Neuronal stem cell (in vitro differentiated cells): ENCODE measurements at places on chromosomes 13 and 19.

DNA sequence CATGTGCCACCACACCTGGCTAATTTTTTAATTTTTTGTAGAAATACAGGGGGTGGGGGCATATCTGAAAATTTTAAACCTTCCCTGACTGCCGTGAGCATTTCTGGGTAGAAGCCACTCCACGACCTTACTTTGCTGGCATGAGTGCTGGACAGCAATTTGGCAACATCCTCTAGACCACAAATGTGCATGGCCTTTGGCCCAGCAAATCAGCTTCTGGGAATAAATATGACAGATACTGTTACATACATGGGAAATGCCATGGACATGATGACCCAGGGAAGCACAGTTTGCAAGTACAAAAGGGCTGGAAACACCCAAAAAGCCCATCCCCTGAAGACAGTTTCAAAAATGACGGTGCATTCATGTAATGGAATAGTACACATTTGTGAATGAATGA is 3.2 kb upstream of the PVR start:
- DNase-seq: no peak

- no peak for DNase-seq
Observed at GRCh38 chr13:98834254-98834960, 81.9 kb upstream of the SLC15A1 start.

- DNase-seq: no peak
Observed at GRCh38 chr13:56687131-56687530, 453.6 kb upstream of the PRR20A start.

- no peak for DNase-seq
Observed at GRCh38 chr13:28329395-28330158, 165.4 kb downstream of the FLT1 start.

GRCh38 chr19:32676895-32677359 is 1.3 kb downstream of the RGS9BP start:
- peak; percentile 17 for DNase-seq

GRCh38 chr13:29935309-29935981 is 85.0 kb upstream of the UBL3 start:
- no peak for DNase-seq

DNA sequence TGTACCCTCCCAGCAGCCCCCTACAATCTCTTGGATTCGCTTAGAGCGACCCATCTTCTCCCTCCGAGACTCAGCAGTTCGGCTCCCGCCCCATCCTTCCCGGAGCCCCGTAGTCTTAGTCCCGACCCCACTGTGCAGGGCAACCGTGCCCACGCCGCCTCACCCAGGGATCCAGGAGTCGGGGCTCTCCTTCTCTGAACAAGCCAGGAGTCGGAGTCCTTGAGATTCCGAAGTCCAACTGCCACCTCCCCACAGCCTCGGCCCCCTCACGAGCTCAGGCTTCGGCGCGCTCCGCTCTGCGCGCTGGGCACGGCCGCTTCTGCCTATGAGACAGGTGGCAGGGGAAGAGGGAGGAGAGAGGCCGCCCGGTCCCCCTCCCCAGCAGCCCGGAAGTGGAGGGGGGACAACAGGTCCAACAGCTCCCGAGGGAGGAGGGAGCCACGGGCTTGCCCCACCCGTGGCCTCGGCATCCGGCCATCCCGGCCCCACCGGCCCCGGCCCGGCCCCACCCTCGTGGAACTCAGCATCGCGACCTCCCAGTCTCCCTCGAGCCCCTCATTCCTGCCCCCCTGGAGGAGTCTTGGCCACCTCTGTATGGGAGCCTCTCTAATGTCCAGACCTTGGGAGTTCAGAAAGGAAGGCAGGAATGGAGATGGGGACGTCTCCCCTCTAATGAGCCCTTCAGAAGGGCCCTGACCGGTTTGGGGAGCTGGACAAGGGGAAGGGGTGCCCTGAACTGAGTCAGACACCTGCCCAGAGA is at the start of gene PHLDB3:
PHLDB3 (minus strand) TSS at position 321 of the 760 bp plus-strand sequence. CDS start 628 bp downstream, outside the sequence.
- no peak for DNase-seq

GRCh38 chr19:53388904-53389303 is 6.0 kb upstream of the ZNF765 start:
- DNase-seq: no peak

GRCh38 chr19:30604657-30605056 is 232.5 kb downstream of the ZNF536 start:
- no peak for DNase-seq

GRCh38 chr19:566403-566802 is 6.0 kb upstream of the BSG start:
- no peak for DNase-seq

GRCh38 chr13:69820180-69820579 is 287.4 kb upstream of the ATXN8OS start:
- DNase-seq: no peak

DNA sequence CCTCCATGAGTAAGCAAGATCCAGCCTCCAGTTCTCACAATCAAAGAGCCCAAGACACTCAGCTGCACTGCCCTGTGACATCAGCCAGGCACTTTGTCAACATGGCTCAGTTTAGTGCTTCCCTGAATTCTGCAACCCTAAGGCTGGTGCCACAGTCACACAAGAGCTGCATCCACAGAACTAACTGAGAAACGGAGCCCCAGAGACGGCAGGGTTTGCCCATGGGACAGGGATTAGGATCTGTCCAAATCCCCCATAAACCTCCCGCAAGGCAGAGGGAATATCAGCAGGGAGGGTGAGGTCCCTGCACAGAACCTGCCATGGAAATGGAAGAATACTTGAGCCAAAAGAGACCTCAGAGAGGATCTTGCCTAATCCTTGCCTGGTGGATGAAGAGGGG is 70.4 kb upstream of the UQCRFS1 start:
- no peak for DNase-seq

GRCh38 chr13:68834375-68834774 is 1273.3 kb upstream of the ATXN8OS start:
- DNase-seq: no peak

DNA sequence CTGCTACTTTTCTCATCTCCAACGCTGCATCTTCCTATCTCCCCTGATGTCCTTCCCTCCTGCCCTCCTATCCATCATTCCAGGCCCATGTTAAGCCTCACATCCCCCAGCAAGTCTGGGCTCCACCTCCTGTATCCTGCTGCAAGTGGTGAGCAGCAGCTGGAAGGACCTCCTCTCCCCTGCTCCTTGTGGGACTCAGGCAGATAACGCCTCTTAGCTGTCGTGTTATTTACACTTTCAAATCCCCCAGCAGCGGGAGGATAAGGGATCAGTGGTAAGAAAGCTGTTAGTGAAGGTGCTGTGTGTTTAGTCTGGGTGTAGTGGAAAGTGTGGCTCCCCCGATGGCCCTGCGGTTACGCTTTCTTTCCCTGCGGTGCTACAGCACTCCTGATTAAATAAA is 211.9 kb downstream of the ZNF536 start:
- no peak for DNase-seq

- DNase-seq: no peak
Observed at GRCh38 chr13:43664700-43665191, 122.0 kb downstream of the ENOX1 start.

DNA sequence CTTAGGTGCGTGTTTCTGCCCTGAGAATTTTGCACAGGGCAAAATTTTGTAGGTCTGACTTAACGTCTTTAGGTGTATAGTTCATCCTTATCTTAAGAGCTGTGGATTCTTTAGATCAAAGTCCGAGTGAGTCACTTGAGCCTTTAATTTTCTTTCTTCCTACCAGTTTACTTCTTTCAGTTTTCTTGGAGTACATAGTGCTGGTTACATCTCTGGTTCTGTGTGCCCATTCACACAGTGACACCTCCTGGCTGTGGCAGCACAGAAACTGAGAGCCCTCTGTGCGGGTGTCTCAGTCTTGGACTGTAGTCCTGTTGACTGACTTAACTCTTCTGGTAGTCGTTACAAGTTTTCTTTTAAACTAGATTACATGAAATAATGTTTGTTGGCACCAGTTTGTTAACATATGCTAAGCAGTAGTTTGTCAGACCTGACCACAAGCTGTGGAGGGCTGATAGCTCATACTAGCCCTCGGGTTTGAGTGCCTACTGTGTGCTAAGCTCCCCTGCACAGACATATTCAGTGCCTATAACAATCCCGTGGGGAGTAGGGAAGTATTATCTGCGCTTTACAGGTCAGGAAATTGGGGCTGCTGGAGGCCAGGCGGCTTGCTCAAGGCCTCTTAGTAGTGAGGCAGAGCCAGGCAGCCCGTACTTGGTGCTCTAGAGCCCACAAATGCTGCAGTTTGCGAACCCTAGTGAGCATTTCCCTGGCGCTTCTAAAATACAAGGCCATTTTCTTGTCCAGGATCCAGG is 1.6 kb downstream of the GATAD2A start:
- DNase-seq: no peak

- no peak for DNase-seq
Observed at GRCh38 chr13:94030415-94031119, 448.9 kb downstream of the DCT start.

DNA sequence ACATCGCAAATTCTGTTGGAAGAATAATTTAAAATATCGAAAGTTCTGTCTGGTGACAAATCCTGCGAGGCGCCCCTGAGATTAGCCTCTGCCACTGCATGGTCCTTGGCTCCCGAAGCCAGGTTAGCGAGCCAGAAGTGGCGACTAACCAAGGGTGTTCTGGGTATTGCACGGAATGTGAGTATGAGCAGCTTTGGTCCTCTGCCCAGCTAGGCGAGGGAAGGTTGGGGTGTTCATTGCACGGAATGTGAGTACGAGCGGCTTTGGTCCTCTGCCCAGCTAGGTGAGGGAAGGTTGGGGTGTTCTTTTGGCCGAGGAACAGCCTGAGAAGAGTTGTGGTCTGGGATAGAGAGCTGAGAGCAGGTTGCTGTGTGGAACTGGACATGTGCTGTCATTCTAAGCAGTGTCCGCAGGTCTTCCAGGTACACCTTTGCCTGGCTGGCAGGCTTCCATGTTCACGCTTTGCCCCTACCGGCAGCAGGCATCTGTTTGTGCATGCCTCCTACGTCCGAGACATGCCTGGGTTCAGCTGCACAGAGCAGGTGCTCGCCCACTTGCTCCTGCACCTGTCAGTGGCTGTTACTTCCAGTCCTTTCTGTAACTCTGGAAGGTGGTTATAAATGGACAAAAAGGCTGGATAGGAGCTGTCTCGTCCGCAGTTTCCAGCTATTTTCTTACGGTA is 18.3 kb upstream of the TEX29 start:
- no peak for DNase-seq

GRCh38 chr19:289651-290371 is 1.4 kb downstream of the PLPP2 start:
- DNase-seq: no peak

DNA sequence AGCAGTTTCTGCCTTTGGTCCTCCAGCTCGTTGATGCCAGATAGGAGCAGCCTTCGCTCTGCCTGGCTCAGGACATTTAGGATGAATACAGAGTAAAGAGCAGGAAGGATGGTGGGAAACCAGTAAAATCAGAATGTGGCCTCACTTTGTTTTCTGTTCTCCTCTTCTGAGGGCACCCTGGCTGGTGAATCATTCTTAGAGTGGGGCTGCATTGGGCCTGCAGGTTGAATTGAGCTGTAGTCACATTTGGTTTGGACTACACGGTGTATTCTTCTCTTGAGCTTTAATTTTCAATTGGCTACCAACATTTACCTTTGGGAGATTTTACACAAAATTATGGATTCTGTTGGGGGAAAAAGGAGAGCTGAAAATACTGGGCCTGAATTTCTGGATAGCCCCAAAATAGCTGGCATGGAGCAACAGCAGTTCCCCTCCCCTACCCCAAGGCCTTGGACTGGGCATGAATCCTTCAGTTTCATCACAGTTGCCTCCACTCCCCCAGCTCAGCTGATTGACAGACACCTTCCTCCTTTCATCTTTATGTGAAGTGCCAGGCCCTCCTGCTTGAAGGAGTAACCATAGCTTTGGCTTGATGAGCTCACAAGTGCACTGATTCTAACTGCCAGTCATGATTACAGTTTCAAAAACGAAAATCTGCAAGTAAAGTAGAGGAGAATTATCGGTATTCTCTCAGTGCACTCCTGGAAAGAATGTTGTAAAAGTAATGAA is 24.3 kb downstream of the ERCC5 start:
- DNase-seq: no peak
